GM06990 (cell line): ENCODE measurements at places on chromosomes 13 and 19.

- no peak for DNase-seq
These were observed 7.7 kb downstream of the EPS15L1 start for GRCh38 chr19:16463991-16464575.

DNA sequence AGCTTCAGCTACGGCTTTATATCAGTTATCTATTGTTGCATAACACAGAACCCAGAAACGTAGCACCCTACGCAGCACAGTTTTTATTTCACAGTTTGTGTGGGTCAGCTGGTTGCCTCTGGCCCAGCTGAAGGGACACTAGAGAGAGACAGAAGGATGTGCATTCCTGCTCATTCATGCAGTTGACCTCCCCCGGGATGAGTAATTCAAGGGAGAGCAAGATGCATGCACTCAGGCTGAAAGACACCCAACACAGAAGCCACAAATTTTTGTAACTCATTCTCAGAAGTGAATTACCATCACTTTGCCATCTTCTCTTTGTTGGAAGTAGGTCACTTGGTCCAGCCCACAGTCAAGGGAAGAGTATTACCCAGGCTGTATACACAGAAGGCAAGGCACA, 89.5 kb downstream of the EFNB2 start:
- DNase-seq = no peak

DNA sequence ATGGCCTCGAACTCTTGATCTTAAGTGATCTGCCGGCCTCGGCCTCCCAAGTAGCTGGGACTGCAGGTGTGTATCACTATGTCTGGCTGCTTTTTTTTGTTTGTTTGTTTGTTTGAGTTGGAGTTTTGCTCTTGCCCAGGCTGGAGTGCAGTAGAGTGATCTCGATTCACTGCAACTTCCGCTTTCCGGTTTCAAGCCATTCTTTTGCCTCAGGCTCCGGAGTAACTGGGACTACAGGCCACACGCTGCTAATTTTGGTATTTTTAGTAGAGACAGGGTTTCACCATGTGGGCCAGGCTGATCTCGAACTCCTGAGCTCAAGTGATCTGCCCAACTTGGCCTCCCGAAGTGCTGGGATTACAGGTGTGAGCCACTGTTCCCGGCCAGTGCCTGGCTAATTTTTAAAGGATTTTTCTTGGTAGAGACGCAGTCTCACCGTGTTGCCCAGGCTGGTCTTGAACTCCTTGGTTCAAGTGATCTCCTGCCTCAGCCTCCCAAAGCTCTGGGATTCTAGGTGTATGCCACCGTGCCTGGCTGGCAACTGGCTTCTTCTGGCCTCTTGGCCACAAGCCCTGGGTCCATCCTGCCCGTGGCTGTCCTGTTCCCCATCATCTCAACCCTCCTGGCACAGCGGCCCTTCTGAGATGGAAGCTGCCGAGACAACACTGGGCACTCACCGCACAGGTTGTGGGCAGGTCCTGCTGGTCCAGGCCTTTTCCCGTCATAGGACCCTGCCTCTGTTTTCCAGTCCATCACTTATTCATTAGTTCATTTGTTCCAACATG, 11.5 kb downstream of the TECR start:
- no peak for DNase-seq

DNA sequence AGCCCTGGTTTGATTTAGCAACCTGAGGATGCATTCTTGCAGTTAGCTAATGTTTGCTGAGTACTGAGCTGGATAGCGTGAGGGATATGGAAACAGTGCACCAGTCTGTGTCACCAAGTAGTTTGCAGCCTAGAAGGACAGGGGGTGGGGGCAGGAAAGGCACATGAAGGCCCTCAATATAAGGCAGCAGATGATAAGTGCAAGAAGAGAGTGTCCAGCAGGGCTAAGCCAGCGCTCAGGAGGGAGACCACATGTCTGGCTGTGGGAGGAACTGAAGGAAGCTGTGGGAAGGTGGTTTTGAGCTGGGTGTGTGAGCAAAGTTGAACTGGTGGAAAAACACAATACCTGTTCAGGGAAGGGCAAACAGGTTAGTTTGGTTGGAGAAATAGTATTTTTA, 1.7 kb downstream of the CXCL17 start:
- DNase-seq = no peak

- no peak for DNase-seq
These were observed 5.0 kb downstream of the TNFSF14 start for GRCh38 chr19:6664916-6665315.

- no peak for DNase-seq
These were observed 308.9 kb upstream of the SLITRK1 start for GRCh38 chr13:84191139-84191538.

DNA sequence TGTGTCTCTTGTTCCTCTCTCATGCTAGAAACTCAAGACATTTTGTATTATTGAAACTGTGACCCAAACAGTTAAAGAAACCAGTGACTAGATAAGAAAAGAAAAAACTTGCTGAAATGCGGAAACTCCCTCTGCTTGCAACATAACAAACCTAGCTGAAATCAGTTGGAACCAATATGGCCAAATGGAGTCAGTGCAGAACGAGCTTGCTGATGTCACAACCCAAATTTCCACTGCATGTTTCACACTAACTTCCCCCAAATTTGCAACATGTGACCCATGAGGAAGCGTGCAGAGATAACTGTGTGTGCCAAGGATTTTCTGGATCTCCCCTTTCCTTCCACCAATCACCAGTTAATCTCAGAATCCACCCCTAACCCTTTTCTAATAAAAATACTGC, 208.0 kb downstream of the DLEU7 start:
- DNase-seq = no peak

DNA sequence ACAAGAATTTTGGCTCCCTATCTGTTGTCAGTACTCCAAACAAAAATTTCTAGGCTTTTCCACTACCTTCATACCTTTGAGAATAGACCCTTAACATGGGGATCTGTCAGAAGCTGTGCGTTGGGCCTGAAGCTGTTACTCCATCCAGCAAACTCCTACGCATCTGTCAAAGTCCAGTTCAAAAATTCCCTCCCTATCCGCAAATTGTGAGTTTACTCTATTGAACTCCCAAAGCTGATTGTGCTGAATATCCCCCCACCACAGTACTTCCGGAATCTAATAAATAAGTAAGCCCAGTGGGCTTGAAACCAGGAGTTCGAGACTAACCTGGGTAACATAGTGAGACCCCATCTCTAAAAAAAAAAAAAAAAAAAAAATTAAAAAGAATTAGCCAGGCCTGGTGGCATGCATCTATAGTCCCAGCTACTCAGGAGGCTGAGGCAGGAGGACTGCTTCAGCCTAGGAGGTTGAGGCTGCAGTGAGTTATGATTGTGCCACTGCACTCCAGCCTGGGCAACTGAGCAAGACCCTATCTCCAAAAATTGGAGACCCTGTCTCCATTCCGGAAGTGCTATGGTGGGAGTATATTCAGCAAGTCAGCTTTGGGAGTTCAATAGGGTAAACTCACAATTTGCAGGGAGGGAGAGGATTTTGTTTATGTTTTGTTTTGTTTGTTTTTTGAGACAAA, 930 bp upstream of the FBN3 start:
- DNase-seq = no peak

DNA sequence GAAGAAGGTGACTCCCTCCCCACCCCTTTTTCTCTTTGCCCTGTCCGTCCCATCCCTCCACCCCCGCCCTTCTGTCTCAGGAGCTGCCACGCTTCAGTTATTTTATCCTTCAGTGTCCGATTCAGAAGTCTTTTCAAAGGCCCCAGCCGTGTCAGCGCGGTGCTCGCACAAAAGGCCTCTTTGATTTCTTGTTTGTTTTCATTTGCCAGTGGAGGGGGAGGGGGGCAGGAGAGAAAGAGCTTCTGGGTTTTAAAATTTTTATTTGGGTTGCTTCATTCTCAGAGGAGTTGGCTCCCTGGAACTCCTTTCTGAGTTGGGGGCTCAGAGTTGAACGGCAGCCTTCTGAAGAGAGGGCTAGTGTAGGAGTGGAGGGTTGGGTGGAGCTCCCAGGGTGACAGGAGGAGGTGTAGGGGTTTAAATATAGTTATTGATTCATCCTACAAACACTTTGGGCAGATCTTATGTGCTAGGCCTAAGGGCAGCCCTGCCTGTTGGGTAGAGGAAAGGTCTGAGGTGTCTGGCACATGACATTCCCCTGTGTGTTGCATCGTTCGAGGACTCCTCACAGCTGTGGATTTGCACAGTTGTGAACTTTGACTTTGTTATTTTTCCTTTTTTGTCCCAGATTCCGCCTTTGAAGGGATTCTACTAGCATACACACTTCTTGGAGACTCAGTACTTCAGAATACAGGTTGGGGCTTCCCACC, 36.8 kb downstream of the NFIX start:
- no peak for DNase-seq

GRCh38 chr13:87851410-87851809, 180.2 kb downstream of the SLITRK5 start:
- no peak for DNase-seq

GRCh38 chr19:45352914-45353796, 12.6 kb downstream of the KLC3 start:
- no peak for DNase-seq

DNA sequence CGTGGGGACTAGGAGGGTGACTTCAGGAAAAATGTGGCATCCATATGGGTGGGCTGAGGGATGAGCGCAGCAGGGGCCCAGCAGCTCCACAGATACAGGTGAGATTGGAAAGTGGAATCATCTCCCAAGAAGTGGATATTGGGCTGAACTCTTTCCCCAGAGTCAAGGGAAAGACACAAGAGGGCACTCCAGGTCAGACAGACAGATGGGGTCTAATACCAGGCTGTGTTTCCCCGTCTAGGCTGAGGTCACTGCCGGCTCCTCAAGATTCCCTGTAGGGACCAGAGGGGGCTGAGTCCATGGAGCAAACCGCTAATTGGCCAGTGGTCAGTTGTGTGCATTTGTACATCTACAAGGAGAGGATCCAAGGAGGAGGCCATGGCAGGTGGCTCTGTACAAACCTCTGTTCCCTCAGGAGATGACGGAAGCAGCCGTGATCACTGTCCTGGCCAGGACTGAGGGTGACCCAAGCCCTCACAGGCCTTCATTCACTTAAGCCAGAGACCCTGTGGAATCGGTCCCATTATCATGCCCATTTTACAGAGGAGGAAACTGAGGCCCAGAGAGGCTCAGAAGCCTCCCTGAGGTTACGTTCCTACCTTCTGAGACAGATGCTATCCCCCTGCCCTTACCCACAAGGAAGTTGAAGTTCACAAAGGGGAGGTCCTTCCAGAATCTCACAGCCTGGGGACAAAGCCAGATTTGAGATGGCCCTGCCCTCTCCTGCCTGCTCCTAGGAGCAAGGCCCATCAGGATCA, 14.9 kb upstream of the IGLON5 start:
- no peak for DNase-seq

GRCh38 chr13:71213252-71213821, 653.7 kb downstream of the DACH1 start:
- no peak for DNase-seq

- no peak for DNase-seq
These were observed 516 bp upstream of the ATP1A3 start for GRCh38 chr19:41994521-41994971.

GRCh38 chr13:80274643-80275042, 66.3 kb downstream of the SPRY2 start:
- DNase-seq = no peak

GRCh38 chr13:102846261-102847015, 606 bp downstream of the ERCC5 start:
- peak; percentile 63 for DNase-seq

DNA sequence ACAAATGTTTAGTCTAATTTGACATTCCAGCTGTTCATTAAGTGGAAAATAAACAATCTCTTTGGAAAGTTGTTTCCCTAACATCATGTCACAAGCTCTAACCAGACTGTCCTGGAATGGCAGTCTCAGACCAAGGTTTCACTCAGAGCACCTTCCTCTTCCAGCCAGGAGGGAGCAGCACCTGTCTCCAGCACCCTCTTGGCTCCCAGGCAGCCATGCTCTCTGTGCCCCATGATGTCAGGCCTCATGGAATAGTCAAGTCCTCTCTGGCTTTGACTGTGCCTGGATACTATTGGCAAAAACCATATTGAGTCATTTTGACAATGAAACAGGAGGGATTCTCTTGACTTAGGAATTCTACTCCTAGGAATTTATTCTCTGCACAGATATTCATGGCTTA, 171.4 kb downstream of the OXGR1 start:
- DNase-seq = no peak

DNA sequence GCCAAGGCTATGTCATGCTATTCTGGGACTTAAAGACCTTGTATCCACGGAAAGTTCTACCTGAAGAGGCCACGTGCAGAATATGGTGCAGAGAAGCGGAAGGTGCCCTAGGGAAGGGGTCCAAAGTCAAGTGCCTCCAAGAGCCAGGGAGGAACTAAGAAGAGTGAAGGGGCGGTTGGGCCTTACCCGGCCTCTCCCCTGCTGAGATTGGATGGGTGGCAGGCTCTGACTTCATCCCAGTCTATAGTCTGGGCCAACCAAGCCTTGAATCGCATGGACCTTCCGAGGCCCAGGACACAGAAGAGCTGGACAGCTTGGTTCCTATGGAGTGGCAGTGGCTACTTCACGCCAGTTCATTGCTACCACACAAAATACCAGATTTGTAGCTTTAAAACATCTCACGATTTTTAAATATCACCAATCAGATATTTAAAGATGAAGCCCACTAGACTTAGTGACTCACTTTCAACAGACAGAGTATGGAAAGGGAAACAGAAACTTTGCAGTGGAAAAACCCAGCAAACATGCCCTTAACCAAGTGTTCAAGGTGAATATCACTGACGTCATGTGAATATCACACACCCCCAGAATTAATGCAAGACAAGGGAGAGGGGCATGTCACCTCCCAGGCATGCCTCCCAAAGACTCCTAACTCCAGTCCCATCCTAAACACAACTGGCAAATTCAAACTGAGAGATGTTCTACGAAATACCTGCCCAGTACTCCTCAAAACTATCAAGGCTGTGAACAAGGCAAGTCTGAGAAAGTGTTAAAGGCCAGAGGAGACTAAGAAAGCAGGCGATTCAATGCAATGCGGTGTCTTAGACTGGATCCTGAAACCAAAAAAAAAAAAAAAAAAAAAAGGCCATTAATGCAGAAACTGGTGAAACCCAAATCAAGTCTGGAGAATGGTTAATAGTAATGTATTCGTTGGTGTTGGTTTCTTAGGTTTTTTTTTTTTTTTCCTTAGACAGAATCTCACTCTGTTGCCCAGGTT, 10.2 kb downstream of the C19orf12 start:
- no peak for DNase-seq

- DNase-seq = no peak
These were observed 14.4 kb upstream of the RUBCNL start for GRCh38 chr13:46401432-46401831.

GRCh38 chr13:80203496-80203895, 137.4 kb downstream of the SPRY2 start:
- DNase-seq = no peak

DNA sequence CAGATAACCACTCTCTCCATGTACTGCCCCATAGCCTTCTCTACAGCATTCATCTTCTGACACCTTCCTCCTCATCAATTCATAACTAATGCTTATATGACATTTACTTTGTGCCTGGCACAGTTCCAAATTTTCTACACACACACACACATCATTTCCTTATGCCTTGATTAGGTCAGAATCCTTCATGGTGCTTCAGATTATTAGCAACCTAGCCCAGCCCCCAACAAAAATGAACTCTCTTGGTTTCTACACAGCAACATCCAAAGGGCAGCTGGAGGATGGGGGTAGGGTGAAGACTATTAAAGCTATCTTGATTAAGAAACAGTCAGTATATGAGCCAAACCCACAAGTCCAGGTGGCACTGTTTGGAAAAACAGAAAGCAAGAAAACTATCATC, 3.7 kb downstream of the RUBCNL start:
- DNase-seq = peak; percentile 54

- DNase-seq = no peak
These were observed 237.0 kb downstream of the TUBA3C start for GRCh38 chr13:18944501-18945068.

- DNase-seq = no peak
These were observed 91.1 kb downstream of the KL start for GRCh38 chr13:33107361-33107760.

- DNase-seq = no peak
These were observed 85.3 kb upstream of the MYCBP2 start for GRCh38 chr13:77412116-77412635.
